ENCODE measurements at places on chromosomes 1 and 21. TPM values are rescaled to one million over a fixed set of nuclear protein-coding genes. Genes with fewer than 3 reads are reported as not detected.

Gene SFN
- 191 TPM for total RNA-seq

DNA sequence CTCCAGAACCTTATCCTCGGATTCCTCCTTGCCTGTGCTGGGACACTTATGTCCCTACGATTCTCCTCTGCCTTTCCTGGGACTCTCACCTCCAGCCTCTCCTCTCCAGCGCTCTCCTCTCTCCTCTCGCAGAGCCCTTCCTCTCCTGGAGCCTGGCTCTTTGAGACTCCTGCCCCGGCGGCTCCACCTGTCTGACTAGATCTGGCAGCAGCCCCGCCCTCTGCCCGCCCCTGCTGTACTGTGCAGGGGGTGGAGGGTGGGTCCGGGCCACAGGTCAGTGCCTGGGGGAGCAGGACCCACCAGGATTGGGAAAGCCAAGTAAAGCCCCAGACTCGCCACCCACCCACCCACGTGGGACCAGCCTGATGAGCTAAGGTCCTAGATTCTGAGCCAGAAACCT, 1.6 kb downstream of the ELOVL1 start:
- peak; percentile 93 for DNase-seq

DNA sequence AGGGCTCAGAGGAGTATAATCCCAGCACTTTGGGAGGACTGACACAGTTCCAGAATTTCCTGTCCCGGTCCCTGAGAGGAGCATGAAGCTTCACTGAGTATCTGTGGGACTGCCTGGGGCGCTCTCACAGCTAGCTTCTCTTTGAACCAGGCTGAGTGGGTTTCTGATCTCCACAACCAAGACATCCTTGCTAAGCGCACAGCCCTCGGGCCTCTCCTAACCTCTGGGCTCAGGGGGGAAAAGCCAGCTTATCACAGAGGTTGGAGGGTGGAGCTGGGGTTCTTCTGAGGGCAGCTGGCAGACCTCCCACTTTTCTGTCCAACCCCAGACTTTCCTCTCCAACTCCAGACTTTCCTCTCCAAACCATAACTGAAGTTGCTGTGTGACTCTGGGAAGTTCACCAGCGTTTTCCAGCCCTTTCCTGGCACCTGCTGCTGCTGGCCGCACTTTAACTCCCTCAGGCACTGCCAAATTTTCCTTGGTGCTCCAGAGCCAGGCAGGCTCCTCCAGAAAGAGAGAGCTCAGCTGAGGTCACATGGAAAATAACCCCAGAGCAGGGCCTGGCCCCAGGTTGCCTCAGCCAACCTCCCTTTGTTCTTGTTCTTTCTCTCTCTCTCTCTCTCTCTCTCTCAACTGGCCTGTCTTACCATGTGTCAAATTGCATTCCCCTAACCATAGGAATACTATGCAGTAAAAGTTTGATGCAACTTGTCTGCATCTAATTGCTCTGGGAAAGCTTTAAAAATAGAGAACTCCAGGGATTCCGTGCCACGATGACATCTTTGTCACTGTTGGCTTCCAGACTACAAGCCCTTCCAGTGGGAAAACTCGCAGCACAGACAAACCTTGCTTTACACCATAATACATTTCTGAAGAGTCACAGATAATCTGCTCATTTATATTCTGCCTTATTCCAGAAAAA, 49.5 kb downstream of the OLFML2B start:
- DNase-seq: no peak

Gene MYCL
- total RNA-seq: 17.2 TPM

Gene LRRC53
- not detected for total RNA-seq

DNA sequence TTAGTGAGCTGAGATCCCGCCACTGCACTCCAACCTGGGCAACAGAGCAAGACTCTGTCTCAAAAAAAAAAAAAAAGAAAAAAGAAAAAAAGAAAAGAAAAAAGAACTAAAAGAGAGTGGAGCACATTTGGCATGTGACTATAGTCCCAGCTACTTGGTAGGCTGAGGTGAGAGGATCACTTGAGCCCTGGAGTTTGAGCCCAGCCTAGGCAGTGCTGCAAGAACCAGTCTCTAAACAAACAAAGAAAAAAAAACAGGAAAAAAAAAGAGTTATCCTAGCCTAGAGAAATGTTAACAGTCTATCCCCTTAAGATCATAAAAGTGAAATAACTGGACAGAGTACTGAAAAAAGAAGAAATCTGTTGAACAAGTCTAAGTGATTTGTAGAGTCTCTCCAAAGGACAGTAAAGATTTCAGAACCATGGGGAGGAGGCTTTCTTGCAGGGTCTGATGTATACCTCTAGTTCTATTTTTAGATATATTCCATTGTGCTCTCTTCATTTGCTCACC, 4.5 kb upstream of the PRDX1 start:
- no peak for DNase-seq

GRCh38 chr1:175602026-175602585, 141.3 kb downstream of the TNR start:
- no peak for DNase-seq

- DNase-seq: no peak
These were observed 376 bp downstream of the AVPR1B start for GRCh38 chr1:206116873-206117150.

GRCh38 chr1:29033829-29034466, 89.8 kb downstream of the TMEM200B start:
- DNase-seq: no peak

DNA sequence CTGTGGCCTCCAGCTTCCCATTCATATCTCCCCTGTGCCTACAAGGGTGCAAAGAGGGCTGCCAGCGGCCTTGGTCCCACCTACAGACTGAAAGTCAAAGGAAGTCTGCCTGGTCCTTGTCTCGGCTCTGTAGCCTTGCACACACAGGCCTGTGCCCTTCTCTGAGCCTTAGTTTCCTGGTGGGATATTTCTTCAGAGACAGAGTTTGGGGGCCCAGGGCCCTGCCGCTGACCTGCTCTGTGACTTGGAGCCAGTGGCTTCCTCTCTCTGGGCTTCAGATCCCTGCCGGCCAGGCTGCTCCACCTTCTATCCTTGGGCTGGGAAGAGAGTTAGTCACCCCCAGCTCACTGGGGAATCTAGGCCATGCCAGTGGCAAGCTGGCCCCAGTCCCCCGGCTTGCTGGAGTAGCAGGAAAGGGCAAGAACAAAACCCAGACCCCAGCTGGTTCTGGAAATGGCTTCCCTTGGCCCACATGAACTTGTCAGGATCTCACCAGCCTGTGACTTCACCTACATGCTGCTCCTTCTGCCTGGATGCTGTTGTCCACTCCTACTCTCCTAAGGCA, 1.0 kb upstream of the TMEM61 start:
- no peak for DNase-seq

Gene ST6GALNAC3
- total RNA-seq: 6.7 TPM

Gene OLFML3
- total RNA-seq: 51.1 TPM

Gene FAM151A
- 25.1 TPM for total RNA-seq

DNA sequence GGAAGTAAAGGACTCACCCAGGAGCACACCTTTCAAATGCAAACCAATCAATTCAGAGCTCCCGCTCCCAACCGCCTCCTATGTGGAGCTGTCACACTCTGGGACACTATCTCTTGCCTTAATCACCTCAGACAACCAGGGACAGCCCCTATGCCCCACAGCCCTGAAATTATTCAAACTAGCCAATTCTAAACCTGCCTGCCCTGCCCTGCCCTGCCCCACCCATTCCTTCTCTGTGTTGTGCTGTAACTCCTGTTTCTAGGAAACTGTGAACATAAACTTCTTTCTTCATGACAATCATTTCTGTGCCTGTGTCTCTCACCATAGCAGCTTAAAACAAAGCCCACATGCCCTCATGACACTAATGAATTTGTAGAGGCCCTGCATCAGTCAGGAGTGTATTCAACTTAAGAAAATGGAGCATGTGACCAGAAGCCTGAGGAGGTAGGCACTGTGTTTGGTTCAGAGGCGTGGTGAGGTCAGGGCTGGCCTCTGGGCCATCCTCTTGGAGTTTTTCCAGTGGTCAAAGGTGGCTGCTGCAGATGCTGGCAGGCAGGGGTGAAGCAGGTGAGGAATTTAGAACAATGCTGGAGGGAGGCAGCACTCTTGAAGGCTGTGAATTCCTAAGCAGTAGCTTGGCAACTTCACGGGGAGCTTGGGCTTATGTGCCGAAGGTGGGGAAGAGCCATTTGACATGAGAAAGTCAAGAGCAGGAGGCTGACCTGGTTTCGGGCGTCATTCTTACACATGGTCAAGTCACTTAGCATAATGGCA, 74.5 kb downstream of the RHOU start:
- DNase-seq: peak; percentile 73

- peak; percentile 61 for DNase-seq
These were observed 13.3 kb downstream of the TRIM11 start for GRCh38 chr1:228393268-228393701.

Gene SCCPDH
- total RNA-seq: 31.5 TPM

DNA sequence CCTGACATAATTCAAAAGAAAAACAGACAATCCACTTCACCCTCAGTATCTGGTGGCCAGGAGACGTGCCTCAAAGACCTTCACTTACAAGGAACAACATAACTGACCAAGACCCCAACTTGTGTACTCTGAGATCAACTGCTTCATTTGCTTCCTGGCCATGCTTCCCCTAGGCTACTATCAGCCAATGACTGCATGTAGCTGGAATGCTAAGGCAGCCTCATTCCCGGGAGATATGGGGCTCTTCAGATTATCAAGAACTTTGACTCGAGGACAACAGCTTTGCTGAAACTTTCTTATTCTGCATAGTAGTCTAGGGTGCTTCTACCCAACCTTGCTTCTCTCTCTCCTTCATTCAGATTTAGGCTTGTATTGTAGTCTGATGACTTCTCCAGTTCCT, 11.7 kb upstream of the UCK2 start:
- DNase-seq: no peak

Gene PAPPA2
- total RNA-seq: 5.1 TPM

DNA sequence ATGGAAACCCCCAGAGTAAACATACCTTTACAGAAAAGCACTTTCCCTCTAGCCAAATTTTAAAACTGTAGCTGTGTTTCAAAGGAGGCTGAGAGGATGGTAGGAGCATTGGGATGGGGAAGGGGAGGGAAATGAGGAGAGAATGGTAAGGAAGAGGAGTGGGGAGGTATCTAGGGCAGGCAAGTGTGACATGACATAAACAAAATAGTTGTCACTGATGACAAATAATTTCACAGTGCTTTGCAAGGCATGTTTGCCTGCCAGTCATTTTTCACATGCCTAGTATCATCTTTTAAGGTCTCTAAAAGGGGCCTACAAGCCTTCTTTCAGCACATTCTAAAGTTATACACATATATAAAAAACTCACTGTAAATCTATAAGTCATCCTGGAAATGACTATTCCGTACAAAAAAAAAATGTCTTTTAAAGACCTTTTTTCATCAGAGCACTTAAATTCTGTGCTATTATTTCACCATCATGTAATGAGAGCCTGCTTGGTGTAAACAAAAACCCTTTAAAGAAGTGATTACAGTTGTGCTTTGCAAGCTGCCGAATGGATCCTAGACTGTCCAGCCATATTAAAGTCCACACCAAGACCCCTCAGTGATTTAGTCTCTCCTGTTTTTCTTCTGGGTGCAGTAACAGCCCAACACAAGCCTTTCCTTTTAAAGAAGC, 38.4 kb downstream of the HLX start:
- no peak for DNase-seq

Gene PARS2
- 8.7 TPM for total RNA-seq

DNA sequence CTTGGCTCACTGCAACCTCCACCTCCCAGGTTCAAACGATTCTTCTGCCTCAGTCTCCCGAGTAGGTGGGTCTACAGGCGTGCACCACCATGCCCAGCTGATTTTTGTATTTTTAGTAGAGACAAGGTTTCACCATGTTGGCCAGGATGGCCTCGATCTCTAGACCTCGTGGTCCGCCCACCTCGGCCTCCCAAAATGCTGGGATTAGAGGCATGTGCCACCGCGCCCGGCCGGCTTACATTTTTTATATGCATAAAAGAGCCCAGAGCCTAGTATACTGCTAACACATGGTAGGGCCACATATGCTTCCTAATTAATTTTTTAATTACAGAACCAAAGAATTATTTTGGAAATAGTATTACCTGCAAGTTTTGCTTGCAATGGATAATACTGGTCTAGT, 1325.4 kb downstream of the PLA2G4A start:
- no peak for DNase-seq

DNA sequence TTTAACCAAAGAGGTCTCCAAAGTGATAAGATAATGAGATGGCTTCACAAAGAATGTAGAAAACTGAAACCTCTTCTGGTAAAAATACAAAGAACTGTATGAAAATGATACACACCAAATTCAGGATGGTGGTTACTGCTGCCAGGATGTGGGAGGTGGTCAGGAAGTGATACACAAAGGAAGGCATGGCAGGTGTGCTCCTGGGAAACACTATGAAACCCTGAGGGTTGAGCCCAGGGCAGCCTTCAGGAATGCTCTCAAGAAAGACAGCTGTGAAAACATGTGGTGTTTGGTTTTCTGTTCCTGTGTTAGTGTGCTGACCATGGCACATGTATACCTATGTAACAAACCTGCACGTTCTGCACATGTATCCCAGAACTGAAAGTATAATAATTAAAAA, 109.3 kb downstream of the NTNG1 start:
- no peak for DNase-seq

Gene DEPDC1
- 1.9 TPM for total RNA-seq

GRCh38 chr1:204889681-204890383, 19.2 kb downstream of the NFASC start:
- no peak for DNase-seq

- no peak for DNase-seq
These were observed 50.1 kb downstream of the CRP start for GRCh38 chr1:159664247-159664646.

GRCh38 chr1:66370462-66370971, 163.4 kb upstream of the SGIP1 start:
- no peak for DNase-seq

GRCh38 chr1:64392109-64392508, 77.8 kb upstream of the CACHD1 start:
- DNase-seq: no peak

DNA sequence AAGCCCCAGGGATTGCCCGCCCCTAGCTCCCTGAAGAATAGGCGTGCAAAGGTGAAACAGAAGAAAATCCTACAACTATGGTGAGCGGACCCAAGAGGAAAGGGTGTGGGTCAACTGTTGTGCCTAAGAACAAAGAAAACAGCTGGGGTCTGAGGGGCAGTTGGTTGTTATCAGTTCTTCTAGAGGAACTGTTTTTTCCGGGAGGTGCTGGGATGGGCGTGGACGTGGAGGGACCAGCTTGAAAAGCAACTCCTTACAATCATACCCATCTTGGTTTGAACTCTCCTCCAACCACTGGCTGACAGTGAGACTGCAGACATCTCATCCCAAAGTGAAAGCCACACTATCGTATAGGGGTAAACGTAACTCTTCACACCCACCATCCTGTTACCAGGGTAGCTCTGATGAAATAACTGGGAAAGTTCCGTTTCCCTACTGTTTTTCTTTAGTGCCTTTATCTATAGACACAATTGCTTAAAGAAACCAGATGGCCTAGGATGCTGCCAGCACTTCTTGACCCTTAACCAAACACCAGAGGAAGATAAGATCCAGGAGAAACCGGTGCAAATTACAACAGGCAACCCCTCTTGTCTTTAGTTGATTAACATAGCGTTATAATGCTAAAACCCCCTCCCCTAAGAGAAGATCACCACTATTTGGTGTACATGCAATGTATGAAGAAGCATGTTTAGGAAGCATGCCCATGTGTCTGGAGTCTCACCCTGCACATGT, 25.6 kb upstream of the FAM89A start:
- no peak for DNase-seq

All from mucosa of descending colon (tissue), 3 donors.